ENCODE measurements at places on chromosomes 11 and 22. TPM values are rescaled to one million over a fixed set of nuclear protein-coding genes. Genes with fewer than 3 reads are reported as not detected.

- DNase-seq, result no peak
Observed at GRCh38 chr22:42080287-42080686, 787 bp downstream of the SMDT1 start.

- peak; percentile 53 for DNase-seq
Observed at GRCh38 chr11:17389211-17389956, 925 bp upstream of the KCNJ11 start.

Gene SLC29A2
- 22.0 TPM for polyA plus RNA-seq

- no peak for DNase-seq
Observed at GRCh38 chr11:121464352-121464946, 11.7 kb upstream of the SORL1-AS1 start.

DNA sequence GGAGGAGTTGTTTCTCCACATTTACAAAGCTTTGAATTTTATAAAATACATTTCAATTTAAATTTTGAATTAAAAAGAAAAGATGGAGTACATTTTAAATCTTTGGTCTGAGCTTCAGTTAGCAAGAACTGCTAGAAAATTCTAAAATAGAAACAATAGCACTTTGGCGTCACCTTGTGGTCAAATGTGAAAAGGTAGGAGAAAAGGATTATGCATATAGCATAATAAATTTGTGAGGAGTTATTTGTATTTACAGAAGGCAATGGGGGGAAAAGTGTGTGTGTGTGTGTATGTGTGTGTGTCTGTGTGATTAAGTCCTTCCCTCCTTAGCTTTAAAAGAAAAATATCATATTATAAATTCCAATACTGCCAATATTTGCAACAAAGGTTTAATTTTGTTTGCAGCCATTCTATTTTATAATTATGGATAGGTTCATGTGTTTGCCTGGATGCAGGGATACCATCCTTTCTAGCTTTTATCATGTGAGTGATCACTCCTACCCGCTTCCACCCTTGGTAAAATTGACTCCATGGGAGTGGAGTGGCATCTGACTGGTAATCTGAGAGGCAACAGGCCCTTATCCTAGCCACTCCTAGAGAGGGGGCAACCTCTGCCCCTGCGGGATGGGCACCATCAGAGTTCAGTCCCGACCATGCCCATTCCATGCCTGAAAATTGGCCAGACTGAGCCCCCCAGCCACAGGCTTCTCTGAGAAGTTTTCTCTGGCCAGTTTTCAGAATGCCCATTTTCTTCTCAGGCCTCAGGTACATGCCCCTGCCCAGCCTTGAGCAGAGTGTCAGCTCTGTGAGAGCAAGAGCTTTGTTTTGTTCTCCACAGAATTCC lies 13.6 kb upstream of the LGR4 start:
- DNase-seq, result peak; percentile 72

Gene GNAZ
- 4.6 TPM for polyA plus RNA-seq

- DNase-seq, result no peak
Observed at GRCh38 chr22:25119609-25120008, 80.0 kb upstream of the CRYBB3 start.

Measured in renal cortex interstitium (tissue), 15 donors.